ENCODE measurements at places on chromosomes 4 and X.
A peak's percentile ranks its signal among the peaks of the same experiment; 100 is the strongest.

DNA sequence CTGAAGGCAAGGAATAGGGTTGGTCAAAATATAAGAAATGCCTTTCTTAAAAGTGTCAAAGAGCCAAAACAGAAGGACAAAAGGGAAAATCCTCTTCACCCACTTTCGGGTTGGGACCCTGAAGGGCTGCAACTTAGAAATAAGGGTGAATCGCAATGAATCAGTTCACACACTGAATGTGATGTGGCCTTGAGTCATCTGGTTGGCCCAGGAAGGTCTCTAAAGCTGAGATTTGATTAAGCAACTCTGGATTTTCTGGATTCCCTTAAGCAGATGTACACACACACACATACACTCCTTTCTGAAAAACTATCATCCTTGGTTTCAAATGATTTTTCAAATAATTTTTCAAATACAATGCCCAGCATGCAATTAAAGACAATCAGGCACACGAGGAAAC, 13.1 kb downstream of the TAB3 start:
- DNase-seq = peak; percentile 0

DNA sequence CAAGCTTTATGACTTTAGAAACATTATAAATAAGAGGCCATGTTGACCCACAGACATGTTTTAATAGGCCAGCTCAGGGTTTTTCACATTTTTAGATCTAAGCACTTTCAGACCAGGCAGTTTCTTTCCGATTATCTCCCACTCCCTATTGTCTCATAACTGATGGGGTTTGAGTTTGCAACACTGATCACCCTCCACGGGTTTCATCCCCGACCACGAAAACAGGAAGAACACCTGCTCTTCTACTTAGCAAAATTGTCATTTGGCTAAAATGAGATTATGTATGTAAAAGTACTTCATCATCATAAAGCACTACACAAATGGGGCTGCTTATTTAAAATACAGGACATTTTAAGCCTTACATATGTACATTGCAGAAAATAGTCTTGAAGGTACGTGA, 407.9 kb downstream of the HNRNPD start:
- no peak for DNase-seq

DNA sequence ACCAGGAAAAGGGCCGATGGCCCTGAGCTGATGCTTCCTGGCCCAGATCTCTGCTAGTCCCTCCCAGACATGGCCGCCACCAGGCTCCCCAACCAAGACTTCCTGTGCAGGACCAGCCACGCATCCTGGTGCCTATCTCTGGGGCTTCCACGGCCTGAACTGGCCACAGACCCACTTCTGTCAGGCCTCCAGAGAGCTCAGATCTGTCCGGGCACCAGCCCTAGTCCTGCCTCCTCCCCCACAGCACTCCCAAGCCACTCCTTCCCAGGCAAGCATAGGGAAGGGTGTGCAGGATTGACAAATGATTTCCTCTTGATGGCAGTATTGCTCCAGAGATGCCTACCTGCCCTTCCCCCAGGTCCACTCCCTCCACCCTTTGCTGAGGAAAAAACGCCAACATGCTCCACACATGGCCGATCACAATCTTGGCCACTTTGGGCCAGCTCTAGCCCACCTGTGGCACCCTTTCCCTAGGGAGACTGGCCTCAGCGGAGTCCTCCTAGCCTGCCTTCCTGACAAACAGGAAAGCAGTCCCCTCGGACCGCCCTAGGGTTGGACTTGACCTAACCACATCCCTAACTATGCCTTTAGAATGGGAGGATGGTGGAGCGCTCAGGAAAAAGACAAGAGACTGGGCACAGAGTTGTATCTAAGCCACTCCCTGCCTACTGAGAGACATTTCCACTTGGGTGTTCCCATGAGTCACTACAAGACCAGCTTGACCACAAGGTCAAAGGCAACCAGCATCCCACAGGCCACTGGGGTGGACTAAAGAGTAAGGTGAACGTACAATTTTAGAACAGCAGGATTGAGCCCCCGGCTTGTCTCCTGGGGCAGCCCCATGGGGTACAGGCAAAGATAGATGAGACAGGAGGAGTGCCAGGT, 277.5 kb upstream of the AGTR2 start:
- DNase-seq = no peak

DNA sequence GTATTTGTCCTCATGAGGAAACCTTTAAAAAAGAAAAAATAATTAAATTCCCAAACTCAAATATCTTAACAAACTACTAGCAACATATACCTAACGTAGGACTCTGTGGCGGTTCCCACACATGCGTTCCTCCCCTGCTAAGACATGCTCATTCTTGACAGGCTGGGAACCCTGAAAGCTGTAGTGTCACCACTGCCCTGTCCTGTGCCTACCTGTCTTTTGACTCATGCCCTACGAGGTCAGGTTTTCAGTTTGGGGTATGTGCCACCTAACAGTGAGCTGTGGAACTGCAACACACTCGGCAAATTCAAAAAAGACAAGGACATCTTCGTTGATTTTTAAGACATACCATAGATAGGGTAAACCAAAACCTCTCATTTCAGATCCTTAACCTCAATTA, 17.8 kb downstream of the IDS start:
- no peak for DNase-seq

DNA sequence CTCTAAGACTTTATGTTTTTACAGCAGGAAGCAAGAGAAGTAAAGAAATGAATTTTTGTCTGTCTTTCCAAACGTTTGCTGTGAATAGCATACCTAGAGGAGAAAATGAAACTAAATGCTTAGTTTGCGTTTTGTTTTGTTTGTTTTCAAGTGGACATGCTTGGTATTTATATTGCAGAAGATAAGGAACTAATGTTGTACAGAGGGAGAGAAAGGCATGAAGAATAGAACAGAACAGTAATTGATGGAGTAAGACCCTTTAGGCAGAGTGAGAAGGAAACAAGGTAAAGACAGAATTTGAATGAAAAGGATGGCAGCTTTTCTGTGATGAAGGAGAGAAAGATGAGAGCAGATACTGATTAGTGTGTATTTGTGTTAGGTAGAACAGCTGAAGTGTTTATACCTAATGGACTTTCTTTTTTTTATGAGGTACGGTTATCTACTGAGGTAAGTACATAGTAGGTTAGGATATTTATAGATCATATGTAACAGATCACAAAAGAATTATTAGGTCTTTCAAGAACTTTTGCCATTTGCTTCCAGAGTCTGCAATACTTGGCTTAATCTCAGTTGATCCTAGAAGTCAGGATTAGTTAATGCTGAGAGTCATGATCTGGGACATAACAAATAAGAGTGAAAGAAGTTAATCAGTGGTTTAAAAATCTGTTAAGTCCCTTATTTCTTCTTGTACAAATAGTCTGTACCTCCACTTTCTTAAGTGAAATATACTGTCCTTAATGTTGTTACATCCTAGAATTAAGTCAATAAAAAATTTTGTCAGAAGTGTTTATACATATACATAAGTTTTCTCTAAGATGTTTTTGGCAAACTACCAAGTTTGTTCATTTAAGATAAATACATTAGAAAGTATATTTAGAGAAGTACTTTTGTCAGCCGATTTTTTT, 36.8 kb downstream of the FABP2 start:
- no peak for DNase-seq

GRCh38 chr4:143502231-143502630, 11.3 kb upstream of the SMARCA5 start:
- DNase-seq = no peak

DNA sequence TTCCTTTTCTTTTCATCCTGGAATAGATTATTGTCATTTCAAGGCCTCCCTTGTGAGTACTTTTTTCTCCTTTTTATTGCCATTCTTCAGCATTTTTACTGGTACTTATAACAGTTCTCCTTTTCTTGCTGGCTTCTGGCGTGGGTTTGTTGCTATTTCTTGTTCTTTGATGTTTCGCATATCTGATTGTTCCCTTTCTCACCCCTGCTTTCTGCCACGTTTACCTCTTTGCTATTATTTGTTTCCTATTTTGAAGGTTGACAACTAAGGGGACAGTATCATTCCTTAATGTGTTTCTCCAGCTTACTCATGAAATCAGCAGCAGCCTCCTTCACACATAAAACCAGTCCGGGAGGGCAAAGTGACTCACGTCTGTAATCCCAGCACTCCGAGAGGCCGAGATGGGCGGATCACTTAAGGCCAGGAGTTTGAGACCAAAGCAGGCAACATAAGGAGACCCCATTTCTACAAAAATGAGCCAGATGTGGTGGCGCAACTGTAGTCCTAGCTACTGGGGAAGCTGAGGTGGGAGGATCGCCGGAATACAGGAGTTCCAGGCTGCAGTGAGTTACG, 72.6 kb downstream of the DMD start:
- DNase-seq = no peak

DNA sequence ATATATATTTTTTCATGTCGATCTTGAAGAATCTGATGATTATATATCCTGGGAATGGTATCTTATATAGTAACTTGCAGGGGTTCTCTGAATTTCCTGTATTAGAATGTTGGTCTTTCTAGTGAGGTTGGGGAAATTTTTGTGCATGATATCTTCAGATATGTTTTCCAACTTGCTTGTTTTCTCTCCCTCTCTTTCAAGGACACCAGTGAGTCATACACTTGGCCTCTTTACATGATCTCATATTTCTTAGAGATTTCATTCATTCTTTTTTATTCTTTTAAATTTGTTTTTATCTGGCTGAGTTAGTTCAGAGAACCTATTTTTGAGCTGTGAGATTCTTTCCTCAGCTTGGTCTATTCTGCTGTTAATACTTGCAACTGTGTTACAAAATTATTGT, 27.2 kb upstream of the C4orf17 start:
- DNase-seq = no peak

- DNase-seq = no peak
Measured at GRCh38 chr4:102525504-102525903, 24.3 kb downstream of the NFKB1 start.

GRCh38 chr4:114780205-114780604, 181.6 kb downstream of the UGT8 start:
- DNase-seq = peak; percentile 7

DNA sequence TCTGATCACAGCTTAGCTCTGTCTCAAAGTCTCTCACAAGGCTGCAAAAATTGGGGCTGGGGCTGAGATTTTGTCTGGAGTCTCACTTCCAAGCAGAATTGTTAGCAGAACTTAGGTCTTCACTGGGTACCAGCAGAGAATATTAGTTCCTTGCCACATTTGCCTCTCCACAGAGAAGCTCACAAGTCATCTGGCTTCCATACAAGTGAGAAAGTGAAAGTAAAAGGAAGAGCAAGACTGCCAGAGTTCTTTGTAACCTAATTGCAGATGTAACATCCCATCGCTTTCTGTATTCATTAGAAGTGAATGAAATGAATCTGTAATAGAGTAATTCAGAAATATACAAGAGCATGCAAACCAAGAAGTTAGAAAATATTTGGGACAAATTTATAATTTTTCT, 624.1 kb upstream of the GNPDA2 start:
- no peak for DNase-seq

- DNase-seq = no peak
Measured at GRCh38 chr4:102055805-102056204, 265.3 kb downstream of the BANK1 start.

DNA sequence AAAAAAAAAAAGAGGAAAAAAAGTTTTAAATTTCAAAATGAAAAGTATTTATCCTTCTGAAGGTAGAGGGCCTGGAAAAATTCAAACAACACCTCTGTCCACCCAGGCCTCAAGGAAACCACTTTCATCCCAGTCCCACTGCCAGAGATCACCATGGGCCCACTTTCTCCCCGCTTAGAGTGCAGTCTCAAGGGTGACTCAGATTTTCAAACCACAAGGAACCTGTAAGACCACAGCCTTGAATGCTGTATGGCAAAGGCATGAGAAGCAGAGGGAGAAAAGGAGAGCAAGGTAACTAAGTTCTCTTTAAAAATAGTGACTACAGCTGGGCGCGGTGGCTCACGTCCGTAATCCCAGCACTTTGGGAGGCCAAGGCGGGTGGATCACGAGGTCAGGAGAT, 87.9 kb upstream of the PACRGL start:
- DNase-seq = no peak
